Thyroid gland (tissue), 4 donors: ENCODE measurements at places on chromosomes 5 and 9. TPM values are rescaled to one million over a fixed set of nuclear protein-coding genes. Genes with fewer than 3 reads are reported as not detected.

ECM2 gene
- total RNA-seq, result 4.9 TPM

DNA sequence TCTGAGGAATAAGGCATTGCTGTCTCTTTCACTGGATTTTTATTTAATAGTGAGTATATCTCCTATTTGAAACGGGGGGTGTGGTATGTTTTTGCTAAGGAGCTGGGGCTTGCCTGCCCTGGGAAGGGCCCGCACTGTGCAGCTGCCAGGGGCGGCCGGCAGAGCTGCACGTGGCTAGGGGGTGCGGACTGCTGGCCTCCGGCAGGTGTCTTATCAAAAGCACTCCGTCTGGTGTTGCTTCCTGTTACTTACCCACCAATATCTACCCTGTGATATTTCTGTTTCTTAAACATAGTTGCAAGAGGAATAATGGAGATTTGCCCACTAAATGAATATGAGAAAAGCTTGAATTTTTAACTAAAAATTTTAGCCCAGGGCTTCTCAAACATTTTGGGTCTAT is 232.0 kb downstream of the IRX1 start:
- DNase-seq, result no peak
- H3K4me1 ChIP-seq, result no peaks in the 10 kb centered on the region
- H3K27me3 ChIP-seq, result no peaks in the 10 kb centered on the region
- H3K27ac ChIP-seq, result no peak overlapping the region
- no peaks in the 10 kb centered on the region for H3K36me3 ChIP-seq
- no peak overlapping the region for H3K4me3 ChIP-seq

- DNase-seq, result peak; percentile 38
- no peaks in the 10 kb centered on the region for H3K4me1 ChIP-seq
- no peak overlapping the region for H3K4me3 ChIP-seq
- no peaks in the 10 kb centered on the region for H3K36me3 ChIP-seq
These were observed 11.9 kb downstream of the CAPSL start for GRCh38 chr5:35926389-35927051.

GRCh38 chr9:70080481-70081119 is 37.0 kb downstream of the MAMDC2 start:
- H3K4me3 ChIP-seq, result no peak overlapping the region
- DNase-seq, result no peak
- H3K4me1 ChIP-seq, result peaks cover 17% of the 10 kb centered on the region
- H3K36me3 ChIP-seq, result no peaks in the 10 kb centered on the region
- H3K27me3 ChIP-seq, result no peaks in the 10 kb centered on the region

AGXT2 gene
- total RNA-seq, result not detected

SLC45A2 gene
- total RNA-seq, result not detected

GRCh38 chr9:87184956-87185642 is 237.8 kb upstream of the GAS1 start:
- no peaks in the 10 kb centered on the region for H3K4me1 ChIP-seq
- no peaks in the 10 kb centered on the region for H3K36me3 ChIP-seq

DNA sequence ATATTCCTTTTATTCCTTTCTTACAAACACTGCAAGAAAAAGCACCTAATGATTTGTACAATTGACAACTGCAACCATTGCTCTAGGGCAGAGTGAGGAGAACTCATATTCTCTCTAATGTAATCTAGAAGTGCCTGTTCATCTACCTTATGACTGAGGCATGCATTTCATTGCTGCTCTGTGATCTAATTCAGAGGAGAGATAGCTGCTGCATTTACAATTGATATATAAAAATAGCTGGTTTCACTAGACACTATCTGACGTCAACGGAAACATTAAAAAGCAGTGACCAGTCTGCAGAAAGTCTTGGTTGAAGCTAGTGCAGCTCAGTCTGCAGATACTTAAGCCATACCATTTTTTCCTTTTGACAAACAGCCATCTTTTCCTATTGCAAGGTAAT is 72.8 kb upstream of the C6 start:
- H3K27ac ChIP-seq, result no peak overlapping the region
- H3K4me3 ChIP-seq, result no peak overlapping the region
- no peak for DNase-seq
- H3K4me1 ChIP-seq, result no peaks in the 10 kb centered on the region
- H3K27me3 ChIP-seq, result no peaks in the 10 kb centered on the region

PCDHGB4 gene
- 12.5 TPM for total RNA-seq

GRCh38 chr9:91421971-91422757 is 1.5 kb downstream of the NFIL3 start:
- no peaks in the 10 kb centered on the region for H3K27me3 ChIP-seq
- peaks cover 40% of the 10 kb centered on the region for H3K4me1 ChIP-seq
- no peaks in the 10 kb centered on the region for H3K36me3 ChIP-seq
- H3K4me3 ChIP-seq, result peak overlapping the region; percentile 55
- DNase-seq, result peak; percentile 23
- H3K27ac ChIP-seq, result peak overlapping the region; percentile 93

DNA sequence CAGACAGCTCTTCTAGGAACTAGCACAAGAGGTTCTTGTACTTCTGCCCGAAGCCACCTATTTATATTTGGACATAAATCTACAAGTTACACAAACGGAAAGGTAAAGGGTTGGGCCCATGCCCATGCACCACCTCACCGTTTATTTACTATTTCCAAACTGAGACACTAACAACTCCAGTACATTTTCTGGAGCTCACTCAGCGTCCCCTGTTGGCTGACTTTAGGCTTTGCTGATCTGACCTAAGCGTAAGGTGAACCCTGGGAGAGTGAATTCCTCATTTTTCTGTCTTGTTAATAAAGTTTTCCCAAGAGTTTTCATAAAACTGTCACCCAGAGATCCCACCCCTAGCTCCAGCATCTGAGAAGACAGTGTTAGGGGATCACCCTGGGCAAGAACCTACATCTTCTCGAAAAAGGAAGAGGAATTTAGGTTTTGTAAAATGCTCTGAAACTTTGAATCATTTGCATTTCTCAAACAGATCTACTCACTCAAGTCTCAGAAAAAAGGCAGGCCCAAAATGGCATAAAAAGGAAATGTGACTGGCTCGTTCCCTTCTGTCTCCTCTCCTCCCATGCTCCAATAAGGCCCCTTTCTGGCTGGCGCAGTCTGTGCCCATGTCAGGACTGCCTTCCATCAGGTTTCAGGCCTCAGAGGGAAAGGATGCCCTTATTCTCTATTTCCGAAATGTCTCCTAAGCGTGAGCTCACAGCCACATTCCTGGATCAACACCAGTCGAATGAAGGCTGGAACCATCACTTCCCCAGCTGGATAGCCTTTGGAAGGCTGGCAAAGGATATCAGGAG is 201.3 kb downstream of the FANCC start:
- H3K4me1 ChIP-seq, result no peaks in the 10 kb centered on the region
- H3K27ac ChIP-seq, result no peak overlapping the region
- H3K27me3 ChIP-seq, result no peaks in the 10 kb centered on the region
- DNase-seq, result no peak
- no peak overlapping the region for H3K4me3 ChIP-seq
- H3K36me3 ChIP-seq, result no peaks in the 10 kb centered on the region

GRCh38 chr5:58491216-58491892 is at the start of gene GAPT:
Gene GAPT (plus strand): TSS chr5:58491435. CDS start chr5:58494537, 3,102 bp downstream.
- no peak within 1 kb of the TSS for H3K27ac ChIP-seq
- H3K36me3 ChIP-seq, result no peaks in the 10 kb centered on the region
- no peak within 1 kb of the TSS for H3K4me3 ChIP-seq
- DNase-seq, result no peak

DNA sequence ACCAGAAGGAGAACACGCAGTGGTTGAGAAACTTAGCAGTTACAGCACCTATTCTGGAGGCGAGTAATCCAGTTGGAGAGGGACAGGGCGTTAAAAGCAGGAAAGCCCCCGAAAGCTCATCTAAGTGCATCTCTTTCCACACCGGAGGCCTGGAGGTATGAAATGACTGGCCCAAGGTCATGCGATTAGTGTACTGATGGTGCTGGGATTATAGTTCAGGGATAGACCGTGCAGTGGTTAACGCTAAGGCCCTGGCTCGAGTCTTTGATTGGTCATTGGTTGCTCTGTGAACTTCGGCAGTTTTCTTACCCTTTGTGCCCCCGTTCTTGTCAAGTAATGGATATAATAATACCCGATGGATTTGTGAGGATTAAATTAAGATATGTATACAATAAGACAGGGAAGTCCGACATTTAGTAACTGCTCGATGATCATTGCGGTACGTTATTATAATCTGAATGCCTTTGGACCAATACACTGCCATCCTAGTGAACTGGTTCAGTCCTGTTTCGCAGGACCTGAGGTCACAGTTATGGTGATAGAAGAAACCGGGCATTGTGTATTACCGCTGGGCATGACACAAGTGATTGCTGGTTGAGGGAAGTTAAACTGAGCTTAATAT is 960 bp downstream of the CANX start:
- peak overlapping the region; percentile 97 for H3K27ac ChIP-seq
- no peaks in the 10 kb centered on the region for H3K27me3 ChIP-seq
- peak; percentile 19 for DNase-seq
- peaks cover 16% of the 10 kb centered on the region for H3K4me1 ChIP-seq
- H3K36me3 ChIP-seq, result peaks cover 6% of the 10 kb centered on the region
- H3K4me3 ChIP-seq, result peak overlapping the region; percentile 95

DNA sequence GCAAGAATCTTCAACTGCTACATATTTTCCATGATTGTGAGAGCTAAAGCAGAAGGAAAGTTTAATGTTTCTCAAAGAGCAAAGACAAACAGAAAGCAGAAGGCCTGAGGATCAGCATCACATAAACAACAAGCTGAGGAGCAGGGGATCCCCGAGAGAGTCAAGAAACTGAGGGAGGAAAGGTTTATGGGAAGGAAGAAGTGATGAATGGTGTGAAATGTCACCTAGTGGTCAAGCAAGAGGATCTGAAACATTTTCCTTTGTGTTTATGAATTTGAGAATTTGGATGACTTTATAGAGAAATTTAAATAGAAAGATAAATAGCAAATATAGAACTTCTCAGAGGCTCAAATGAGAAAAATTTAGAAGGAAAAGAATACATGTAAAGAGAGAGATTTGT is 481.9 kb downstream of the CHSY3 start:
- no peaks in the 10 kb centered on the region for H3K36me3 ChIP-seq
- H3K27me3 ChIP-seq, result no peaks in the 10 kb centered on the region
- no peaks in the 10 kb centered on the region for H3K4me1 ChIP-seq

DNA sequence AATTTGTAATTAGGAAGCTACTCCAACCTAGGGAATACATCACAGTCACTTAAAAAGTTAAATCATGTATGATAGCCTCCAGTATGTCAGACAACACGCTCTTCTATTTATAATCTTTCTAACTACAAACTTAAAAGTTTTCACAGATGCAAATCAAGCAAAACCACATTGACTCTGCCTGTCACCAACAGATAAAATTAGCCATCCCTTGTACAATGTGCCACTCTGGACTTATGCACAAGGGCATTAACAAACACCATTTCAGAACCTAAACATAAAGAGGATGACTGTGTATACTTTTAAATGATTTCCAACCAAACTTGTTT is 14.7 kb downstream of the ERP44 start:
- no peaks in the 10 kb centered on the region for H3K4me1 ChIP-seq
- H3K27ac ChIP-seq, result no peak overlapping the region
- no peaks in the 10 kb centered on the region for H3K36me3 ChIP-seq

DNA sequence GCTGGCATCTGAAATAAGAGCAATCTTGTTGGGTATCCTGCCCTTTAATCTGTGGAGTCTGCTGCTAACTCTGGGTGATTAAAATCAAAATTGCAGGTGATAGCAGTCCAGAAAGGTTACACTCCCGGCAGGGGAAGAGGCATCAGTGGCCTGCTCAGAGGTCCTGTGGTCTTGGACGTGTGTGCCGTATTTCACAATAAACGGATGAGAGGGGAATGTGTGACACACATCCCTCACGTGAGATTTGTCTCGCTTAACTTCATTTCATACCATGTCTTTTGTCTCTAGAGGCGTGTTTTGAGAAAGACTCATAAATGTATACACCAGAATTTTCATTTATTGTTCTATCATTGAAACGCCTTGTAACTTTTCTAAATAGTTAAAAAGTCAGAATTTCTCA is 36.6 kb downstream of the FAM240B start:
- no peak overlapping the region for H3K4me3 ChIP-seq
- H3K27me3 ChIP-seq, result no peaks in the 10 kb centered on the region
- no peak for DNase-seq
- no peaks in the 10 kb centered on the region for H3K36me3 ChIP-seq
- peaks cover 19% of the 10 kb centered on the region for H3K4me1 ChIP-seq

DNA sequence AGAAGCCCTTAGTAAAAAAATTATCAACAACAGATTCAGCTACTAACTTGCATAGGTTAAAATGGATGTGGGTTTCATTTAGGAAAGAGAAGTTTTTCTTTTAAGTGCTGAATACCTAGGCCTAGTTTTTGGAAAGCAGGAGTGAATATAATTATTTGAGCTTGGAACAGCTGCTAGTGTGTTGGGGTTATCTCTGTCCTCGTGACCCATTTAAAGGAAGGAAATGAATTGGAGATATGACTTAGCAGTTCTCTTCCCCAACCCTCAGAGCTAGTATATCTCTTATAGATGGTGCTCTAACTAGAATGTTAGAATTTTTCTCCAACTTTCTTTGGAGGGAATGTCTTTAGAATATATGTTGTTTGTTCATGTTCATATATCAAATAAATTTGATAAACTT is 38.6 kb downstream of the ZNF366 start:
- no peak for DNase-seq
- peaks cover 15% of the 10 kb centered on the region for H3K4me1 ChIP-seq
- H3K36me3 ChIP-seq, result no peaks in the 10 kb centered on the region
- no peak overlapping the region for H3K27ac ChIP-seq
- no peaks in the 10 kb centered on the region for H3K27me3 ChIP-seq

SPOCK1 gene
- 15.8 TPM for total RNA-seq

SPATA6L gene
- 14.3 TPM for total RNA-seq

IL13 gene
- total RNA-seq, result not detected

CRB2 gene
- total RNA-seq, result 0.11 TPM

GRCh38 chr5:57360871-57361270 is 121.7 kb downstream of the ACTBL2 start:
- H3K27me3 ChIP-seq, result no peaks in the 10 kb centered on the region
- H3K36me3 ChIP-seq, result no peaks in the 10 kb centered on the region
- H3K4me1 ChIP-seq, result no peaks in the 10 kb centered on the region
- no peak overlapping the region for H3K4me3 ChIP-seq

- H3K36me3 ChIP-seq, result no peaks in the 10 kb centered on the region
- H3K27ac ChIP-seq, result no peak overlapping the region
- no peak for DNase-seq
- H3K4me1 ChIP-seq, result no peaks in the 10 kb centered on the region
- no peak overlapping the region for H3K4me3 ChIP-seq
These were observed 316.7 kb upstream of the TLE4 start for GRCh38 chr9:79254900-79255650.

GRCh38 chr5:109455598-109456096 is 45.9 kb upstream of the PJA2 start:
- peaks cover 13% of the 10 kb centered on the region for H3K4me1 ChIP-seq
- peak; percentile 72 for DNase-seq
- H3K27me3 ChIP-seq, result no peaks in the 10 kb centered on the region
- no peak overlapping the region for H3K4me3 ChIP-seq
- H3K36me3 ChIP-seq, result no peaks in the 10 kb centered on the region

GRCh38 chr5:159628703-159629102 is 287.6 kb upstream of the ADRA1B start:
- no peaks in the 10 kb centered on the region for H3K27me3 ChIP-seq
- no peak for DNase-seq
- H3K4me1 ChIP-seq, result no peaks in the 10 kb centered on the region

DNA sequence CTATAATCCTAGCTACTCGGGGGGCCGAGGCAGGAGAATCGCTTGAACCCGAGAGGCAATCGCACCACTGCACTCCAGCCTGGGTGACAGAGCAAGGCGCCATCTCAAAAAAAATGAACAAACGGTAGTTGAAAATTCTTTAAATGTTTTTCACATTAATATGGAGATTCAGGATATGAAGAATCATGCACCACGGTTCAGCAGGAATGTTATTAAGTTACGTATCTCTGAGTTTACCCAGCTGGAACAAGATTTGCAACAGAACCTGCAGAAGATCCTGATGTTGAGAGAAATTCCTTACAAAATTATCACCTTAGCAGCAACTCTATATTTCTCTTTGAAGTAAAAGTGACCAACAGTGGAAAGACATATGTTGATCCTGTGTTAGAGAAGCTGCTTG is 10.0 kb downstream of the PCDHGA12 start:
- H3K27ac ChIP-seq, result no peak overlapping the region
- no peaks in the 10 kb centered on the region for H3K36me3 ChIP-seq

CSF1R gene
- total RNA-seq, result 11.6 TPM
